ENCODE measurements at places on chromosomes 12 and 14. TPM values are rescaled to one million over a fixed set of nuclear protein-coding genes. Genes with fewer than 3 reads are reported as not detected.

Gene TSPAN19
- not detected for polyA plus RNA-seq

Gene FGD4
- 4.7 TPM for polyA plus RNA-seq

GRCh38 chr14:94175011-94175745 lies 1.1 kb downstream of the PPP4R4 start:
- DNase-seq, result no peak

DNA sequence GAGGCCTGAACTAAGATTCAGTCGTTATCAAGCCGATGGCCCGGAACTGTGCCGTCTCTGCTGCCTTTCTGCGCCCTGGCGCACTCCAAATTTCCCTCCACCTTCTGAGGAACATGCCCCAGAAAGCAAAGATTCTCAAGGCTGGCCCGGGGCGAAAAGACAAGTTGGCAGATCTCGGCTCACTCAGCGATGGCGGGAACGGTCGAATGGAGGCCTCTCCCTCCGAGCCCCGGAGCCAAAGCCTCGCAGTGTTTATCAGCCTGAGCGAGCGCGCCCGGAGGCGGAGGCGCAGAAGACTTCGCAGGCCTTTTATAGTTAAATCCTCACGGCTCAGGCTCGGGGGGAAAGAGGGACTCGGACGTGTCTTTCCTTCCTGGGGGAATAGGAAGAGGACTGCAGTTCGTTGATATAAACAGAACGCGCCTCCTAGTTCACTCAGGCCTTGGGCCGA lies 5.6 kb downstream of the TBX5 start:
- DNase-seq, result no peak

GRCh38 chr12:664075-664778 lies 982 bp upstream of the NINJ2 start:
- DNase-seq, result no peak

DNA sequence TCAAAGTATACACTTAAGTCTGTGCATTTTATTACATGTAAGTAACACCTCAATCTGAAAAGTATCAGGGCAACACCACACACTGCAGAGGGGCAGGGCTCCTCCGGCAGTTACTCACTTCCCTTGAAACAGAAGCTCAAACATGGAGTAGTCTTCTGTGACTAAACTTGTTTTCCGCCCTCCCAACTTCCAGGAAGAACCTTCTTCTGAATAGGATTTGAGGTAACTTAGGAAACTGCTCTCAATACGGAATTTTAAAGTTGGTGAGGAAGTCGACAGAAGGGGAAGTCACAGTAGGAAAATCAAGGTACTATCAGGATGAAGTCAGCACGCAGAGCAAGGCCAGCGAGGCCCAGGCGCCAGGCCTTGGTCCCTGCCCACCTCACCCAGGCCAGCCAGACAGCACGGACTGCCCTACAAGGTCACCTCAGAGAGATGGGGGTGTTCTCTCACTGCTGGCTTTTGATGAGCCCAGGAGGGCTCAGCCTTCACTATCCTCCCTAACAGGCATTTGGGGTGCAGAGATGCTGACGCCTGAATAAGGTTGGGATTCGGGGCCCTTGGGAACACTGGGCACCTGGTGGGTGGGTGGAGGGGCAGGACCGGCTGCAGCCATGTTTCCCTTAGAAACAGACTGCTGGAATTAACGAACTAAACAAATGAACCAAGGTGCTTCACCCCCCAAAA lies 5.8 kb downstream of the ANKRD9 start:
- no peak for DNase-seq

DNA sequence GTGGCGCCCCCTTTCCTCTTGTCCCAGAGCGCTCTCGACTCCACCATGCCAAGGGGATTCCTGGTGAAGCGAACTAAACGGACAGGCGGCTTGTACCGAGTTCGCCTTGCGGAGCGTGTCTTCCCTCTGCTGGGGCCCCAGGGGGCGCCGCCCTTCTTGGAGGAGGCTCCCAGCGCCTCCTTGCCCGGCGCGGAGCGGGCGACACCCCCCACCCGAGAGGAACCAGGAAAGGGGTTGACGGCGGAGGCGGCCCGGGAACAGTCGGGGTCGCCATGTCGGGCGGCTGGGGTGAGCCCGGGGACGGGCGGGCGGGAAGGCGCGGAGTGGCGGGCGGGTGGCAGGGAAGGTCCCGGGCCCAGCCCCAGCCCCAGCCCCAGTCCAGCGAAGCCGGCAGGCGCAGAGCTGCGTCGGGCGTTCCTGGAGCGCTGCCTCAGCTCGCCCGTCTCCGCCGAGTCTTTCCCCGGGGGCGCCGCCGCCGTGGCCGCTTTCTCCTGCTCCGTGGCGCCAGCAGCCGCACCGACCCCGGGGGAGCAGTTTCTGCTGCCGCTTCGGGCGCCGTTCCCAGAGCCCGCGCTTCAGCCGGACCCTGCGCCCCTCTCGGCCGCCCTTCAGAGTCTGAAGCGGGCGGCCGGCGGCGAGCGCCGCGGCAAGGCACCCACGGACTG lies 376 bp downstream of the INSM2 start:
- no peak for DNase-seq

GRCh38 chr14:96909841-96910364 lies 112.7 kb downstream of the VRK1 start:
- no peak for DNase-seq

DNA sequence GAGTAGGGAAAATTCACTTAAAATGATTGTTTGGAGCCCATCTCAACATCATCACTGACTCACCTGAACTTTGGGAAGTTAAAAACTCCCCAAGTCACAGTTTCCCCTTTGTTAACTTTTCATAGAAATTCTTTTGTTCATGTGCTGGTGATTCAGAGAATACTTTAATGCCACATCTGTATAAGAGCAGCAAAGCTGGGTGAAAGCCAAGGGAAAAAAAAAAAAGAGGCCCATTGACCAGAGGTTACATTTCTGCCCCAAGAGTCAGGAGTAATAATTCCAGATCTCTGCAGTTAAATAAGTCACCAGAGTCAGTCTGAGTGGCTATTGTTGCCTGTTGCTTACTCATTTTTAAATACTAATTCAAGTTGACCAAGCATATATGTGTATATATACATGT lies 136.4 kb upstream of the LGR5 start:
- DNase-seq, result no peak

Measured in AG04450 (cell line).